CD4-positive, alpha-beta T cell (primary cell): ENCODE measurements at places on chromosomes 3 and 15.

DNA sequence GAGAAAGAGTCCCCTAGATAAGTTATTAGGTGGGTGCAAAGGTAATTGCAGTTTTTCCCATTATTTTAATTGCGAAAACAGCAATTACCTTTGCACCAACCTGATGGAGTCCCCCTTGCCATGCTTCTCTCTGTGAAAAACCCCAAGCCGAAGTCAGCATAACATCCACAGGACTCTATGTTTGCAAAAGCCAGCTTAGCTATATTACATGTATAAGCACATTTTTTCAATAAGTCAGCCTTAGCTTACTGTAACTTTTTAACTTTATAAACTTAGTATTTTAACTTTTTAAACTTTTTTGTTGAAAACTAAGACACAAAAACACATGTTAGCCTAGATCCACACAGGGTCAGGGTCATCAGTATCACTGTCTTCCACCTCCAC lies 21.4 kb upstream of the MUC20 start:
- DNase-seq = no peak

DNA sequence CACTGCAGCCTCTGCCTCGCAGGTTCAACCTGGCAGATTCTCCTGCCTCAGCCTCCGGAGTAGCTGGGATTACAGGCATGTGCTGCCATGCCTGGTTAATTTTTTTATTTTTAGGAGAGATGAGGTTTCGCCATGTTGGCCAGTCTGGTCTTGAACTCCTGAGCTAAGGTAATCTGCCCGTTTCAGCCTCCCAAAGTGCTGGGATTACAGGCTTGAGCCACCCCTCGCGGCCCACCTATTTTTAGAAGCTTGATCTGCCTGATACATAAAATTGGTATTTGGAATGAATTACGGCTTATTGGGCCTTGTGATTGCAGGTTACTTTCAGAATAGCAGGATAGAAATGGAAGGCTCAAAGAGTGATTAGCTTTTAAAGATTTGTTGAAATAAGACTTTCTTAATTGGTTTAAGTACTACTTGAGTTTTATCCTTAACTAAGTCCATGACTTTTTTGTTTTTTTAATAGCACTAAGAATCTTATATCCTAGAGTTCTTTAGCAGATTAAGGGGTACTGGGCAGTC lies 25.0 kb downstream of the GMPS start:
- DNase-seq = no peak

DNA sequence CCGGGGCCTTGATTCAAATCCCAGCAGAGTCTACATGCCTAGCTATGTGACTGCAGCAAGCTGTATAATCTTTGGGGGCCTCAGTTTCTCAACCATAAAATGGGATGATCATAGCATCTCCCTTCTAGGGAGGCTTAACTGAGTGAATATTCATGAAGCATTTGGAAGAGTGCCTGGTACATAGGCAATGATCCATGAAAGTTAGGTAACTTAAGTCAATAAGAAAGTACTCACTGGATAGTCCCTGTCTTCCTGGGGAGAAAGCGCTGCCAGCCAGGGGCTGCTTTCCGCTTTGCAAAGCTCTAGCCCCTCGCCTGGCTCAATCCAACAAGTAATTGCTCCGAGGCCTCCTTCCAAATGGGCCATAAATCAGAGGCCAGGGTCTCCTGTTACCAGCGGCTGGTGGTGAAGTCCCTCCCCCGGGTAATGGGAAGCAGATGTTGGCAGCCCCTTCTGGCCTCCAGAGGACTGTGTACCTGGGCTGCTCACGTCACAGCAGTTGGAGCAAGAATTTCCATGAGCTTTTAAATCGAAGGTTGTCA lies 521.9 kb upstream of the PROK2 start:
- no peak for DNase-seq

DNA sequence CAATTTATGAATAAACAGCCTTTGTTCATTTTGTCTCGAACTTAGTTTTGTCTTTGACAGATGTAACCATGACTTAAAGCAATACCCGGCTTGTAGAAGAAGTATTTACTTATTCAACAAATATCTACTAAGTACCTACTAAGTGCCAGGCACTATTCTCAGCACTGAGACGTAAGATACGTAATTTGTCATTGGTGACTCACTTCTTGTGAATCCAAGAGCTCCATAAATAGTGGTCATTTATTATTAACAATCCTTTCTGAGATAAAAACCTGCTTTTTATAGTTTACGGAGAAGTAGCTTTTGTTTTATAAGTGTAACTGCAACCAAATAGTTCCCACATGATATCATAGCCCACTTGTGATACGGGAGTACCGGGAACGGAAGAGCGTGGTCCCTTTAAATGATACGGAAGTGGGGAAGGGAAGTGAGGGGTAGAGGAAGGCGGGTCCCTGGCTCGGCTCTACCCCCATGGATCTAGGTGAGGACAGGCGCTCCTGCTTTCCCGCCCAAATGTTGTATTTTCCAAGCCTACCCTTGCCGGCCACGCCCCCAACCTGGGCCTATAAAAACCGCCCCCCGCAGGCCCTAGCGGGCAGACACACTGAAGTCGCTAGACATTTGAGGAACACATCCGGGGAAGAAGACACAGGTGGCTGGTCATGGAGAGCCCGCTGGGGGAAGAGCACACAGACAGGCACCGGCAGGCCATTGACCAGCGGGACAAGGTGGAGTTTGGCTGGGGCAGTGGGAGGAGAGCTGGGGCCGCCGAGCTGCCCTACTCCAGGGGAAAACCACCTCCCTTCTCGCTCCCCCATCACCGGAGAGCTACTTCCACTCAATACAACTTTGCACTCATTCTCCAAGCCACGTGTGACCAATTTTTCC lies at the start of gene SAMMSON:
SAMMSON (plus strand) TSS at position 594 of the 888 bp plus-strand sequence.
- DNase-seq = no peak

DNA sequence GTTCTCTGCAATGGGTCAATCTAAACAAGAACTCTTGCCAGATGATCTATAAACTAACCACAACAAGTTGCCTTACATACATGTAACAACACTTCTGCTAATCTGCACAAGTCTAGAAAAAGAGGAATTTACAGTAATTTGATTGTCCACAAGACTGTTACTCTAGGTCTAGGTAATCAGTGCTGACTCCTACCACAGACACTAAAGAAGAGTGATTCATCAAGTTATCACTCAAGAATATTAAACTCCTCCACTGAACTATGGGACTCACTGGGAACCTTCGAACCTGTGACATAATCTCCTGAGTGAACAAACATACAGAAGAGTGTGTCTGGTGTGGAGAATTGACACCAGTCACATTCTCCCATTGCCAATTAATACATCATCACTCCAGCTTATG lies 138.3 kb downstream of the ANXA2 start:
- DNase-seq = no peak

- DNase-seq = no peak
Measured at GRCh38 chr3:122233101-122233952, 49.9 kb downstream of the CASR start.

- DNase-seq = peak; percentile 6
Measured at GRCh38 chr3:43104660-43105595, 951 bp downstream of the POMGNT2 start.

DNA sequence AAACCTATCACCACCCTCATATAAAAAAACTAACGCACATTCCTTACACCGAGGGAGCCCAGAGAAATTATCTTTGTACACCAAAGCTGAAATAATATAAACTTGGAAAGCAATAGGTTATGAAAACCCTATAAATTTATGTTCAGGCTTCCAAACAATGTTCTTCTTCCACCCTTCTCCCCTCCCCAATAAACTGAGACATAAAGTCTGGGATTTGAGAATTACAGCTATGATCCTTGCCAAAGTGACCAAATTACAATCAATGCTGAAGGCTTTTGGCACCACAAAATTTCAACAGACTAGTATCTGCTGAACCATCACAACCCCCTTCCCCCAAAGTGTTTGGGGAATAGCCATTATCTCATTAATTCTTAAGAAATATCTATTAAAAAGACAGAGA lies 237.8 kb downstream of the FMN1 start:
- no peak for DNase-seq

- no peak for DNase-seq
Measured at GRCh38 chr15:86439614-86440013, 359.9 kb downstream of the AGBL1 start.

- no peak for DNase-seq
Measured at GRCh38 chr3:148955544-148956346, 35.6 kb upstream of the GYG1 start.

GRCh38 chr15:69760258-69760845 lies 307.7 kb downstream of the RPLP1 start:
- no peak for DNase-seq

DNA sequence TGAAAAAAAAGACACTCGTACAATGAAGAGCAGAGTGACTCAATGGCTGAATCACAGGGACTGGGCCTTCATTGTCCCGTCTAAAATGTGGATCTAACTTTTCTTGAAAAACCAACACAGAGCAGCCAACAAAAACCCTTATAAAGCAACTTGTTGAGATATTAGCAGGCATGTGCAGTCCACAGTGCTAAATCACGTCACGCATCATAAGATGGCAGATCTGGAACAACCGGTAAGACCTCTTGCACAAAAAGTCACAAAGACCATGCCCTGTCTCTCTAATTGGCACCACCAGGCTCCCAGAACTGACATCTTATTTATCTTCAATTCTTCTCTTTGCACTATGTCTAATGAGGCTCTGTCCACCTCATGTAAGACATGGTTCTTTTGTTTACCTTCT lies 177.0 kb downstream of the MAGI1 start:
- DNase-seq = no peak

DNA sequence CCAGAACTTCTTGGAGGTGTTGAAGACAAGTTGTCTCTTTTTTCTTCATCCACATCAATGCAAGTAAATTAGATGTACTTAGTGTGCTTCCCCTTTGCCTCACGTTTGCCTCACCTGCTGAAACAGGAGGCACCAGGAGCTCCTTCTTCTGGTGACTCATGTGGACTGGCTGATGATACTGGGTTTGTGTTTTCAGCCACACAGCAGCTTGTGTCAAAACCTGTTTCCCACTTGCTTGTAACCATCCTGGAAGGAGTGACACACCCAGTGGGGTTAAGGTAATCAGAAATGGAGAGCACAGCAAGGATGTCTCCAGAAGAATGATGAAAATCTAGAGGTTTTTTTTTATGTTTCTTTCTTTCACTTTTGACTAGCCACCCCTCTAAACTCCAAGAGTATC lies 143.3 kb upstream of the RBMS3 start:
- DNase-seq = no peak

DNA sequence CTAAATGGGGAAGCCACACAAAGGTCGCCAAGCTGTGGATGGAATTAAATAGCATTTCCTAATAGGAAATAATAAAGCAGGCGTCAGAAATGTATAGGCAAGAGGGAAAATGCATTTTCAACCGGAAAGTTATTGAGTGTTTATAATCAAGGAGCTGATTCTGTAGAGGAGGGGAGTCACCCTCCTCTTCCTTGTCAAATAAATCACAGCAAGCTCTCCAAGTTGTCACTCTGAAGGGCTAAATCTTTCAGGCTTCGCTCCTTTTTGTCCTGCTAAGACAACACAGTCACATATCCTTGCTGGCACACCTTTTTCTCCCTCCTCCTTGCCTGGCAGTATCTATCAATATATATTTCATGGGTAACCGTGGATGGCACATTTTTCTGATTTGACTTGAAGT lies 338.4 kb downstream of the SATB1 start:
- no peak for DNase-seq

DNA sequence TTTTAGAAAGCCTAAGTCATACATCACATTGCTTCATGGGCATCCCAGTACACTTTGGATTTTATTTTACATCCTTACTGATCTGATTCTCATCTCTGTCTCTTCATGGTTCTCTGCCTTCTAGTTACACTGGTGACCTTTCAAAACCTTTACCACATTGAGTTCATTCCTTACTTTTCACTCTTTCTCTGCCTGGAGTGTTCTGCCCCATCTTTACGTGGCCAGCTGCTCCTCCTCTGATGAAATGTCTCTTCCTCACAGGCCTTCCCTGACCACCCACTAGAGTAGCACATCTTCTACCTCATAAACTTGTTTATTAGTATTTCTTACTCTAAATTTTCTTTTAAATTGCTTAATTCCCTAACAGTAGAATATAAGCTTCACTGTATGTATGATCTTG lies 17.7 kb downstream of the CTNNB1 start:
- DNase-seq = no peak

GRCh38 chr3:141789281-141789680 lies 26.1 kb downstream of the GRK7 start:
- no peak for DNase-seq

DNA sequence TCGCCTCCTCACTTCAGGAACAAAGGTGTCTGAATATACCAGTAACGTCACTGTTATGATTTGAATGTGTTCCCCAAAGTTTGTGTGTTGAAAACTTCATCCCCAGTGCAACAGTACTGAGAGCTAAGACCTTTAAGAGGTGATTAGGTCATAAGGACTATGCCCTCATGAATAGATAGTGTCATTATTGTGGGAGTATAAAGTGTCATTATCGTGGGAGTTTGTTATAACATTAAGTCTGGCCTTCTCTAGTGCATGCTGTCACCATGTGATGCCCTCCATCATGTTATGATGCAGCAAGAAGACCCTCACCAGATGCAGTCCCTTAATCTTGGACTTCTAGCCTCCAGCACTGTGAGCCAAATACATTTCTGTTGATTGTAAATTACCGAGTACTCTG lies 53.7 kb upstream of the TLE3 start:
- DNase-seq = no peak

DNA sequence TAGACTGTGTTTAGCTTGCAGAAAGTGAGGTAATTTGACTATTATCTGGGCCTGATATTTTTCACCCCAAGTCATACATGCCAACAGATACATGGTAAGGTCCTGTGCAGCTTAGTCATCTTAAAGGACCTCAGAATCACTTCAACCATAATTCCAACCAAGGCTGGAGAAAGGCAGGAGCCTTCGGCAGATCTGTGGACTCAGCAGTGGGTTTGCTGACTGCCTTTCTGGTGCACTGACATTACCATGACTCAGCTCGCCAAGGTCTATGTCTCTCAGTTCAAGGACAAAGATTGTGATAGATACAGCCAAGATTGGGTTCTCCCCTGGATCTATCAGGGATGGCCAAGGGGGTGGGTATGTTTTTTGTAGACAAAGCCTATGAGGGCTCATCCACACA lies 32.7 kb downstream of the LYZL4 start:
- DNase-seq = no peak

- no peak for DNase-seq
Measured at GRCh38 chr3:130963878-130964277, 62.7 kb downstream of the ASTE1 start.

DNA sequence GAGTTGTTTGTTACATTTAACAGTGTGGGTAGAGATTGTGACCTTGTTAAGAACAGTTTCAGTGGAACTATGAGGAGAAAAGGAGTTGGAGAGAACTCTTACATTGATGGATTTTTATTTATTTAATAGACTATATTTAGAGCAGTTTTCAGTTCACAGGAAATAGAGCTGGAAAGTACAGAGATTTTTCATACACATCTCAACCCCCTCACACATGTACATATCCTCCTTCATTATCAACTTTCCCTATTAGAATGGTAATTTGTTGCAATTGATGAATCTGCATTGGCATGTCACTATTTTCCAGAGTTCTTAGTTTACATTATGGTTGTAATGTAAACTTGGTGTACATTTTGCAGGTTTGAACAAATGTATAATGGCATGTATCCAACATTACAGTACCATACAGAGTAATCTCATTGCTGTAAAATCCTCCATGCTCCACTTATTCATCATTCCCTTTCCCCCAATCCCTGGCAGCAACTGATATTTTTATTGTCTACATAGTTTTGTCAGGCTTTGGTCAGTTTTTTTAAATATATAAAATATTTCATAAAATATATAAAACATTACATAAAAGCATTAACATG lies 756.6 kb upstream of the DPPA4 start:
- no peak for DNase-seq

GRCh38 chr15:97902140-97902780 lies 58.2 kb upstream of the ARRDC4 start:
- no peak for DNase-seq

- DNase-seq = no peak
Measured at GRCh38 chr3:54486317-54486716, 364.0 kb downstream of the CACNA2D3 start.
